ENCODE measurements at places on chromosomes 1 and 21. TPM values are rescaled to one million over a fixed set of nuclear protein-coding genes. Genes with fewer than 3 reads are reported as not detected.
A peak's percentile ranks its signal among the peaks of the same experiment; 100 is the strongest.

GRCh38 chr1:31769720-31770390, 5.7 kb upstream of the ADGRB2 start:
- DNase-seq: no peak

DNA sequence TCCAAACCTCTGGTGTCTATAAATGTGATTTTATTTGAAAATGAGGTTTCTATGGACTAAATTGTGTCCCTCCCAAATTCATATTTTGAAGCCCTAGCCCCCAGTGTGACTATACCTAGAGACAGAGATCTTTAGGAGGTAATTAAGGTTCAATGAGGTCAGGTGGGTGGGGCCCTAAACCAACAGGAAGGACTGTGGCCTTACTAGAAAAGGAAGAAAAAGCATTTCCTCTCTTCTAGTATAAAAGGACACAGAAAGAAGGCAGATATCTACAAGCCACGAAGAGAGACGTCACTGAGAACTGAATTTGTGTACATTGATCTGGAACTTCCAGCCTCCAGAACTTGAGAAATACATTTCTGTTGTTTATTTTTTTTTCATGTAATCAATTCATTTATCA, 123.1 kb upstream of the RUNX1 start:
- no peak for DNase-seq

DNA sequence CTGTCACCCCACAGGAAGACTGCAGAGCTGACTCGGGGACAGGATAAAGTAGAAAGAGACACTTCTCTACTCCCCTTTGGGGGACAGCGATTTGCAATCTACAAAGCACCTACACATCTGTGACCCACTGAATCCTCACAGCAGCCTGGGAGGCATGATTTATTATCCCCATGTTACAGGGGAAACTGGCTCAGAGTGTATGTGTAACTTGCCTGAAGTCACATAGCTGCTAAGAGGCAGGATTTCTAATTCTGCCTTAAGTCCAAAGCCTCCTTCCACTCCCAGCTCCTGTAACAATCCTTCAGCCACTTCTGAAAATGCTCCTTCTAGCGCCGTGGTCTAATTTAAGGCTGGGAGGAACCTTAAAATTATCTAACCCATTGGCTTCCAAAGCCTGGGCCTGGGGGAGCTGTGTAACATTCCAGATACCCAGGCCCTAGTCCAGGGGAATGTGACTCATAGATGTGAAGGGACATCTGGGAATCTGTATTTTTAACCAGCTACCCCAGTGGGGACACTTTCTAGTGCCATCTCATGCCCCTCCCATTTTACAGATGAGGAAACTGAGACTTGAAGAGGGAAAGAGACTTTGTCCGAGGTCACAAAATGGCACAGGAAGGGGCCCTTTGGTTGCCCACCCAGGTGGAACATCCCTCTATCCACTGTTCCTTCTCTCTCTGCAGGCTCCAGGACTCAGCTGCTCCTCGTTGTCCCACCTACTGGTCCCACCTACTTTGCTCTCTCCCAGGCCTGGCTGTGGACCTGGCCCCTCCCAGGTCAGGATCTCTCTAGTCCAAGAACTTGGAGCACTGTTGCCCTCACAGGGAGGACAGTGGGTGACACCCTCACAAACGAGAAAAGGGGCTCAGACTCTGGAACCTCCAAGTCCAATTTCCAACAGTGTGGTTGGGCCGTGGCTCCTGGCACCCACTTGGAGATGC, 48.9 kb downstream of the AHDC1 start:
- DNase-seq: no peak

DNA sequence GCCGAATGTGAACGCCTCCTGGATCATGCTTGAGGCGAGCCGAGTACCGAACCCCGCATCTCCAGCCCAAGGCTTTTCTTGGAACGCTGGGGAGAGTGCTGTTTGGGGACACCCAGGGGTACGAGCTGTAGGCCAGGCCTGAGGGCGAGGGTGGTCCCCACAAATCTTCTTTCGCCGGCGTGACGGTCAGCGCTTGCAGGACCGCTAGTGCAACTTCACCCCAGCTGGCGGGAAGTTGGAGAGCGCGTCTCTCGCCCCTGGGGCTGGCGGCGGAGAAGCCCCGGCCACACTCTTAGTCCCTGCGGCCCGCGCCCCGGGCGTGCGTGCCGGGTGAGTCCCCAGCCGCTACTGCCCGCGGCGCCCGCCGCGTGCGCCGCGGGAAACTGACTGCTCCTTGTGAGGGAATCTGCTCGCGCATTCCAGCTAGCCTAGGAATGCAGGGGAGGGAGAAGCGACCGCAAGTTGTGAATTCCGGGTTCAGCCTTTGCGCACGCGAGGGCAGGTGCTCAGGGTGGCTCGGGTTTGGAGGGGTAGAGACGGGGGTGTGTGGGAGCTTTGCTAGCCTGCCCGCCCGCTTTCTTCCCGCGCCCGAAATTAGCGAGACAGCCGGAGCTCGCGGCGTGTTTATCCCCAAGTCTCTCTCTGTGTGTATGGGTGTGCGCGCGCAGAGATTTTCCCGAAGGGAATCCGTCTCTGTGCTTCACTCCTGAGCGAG, 884 bp downstream of the LHX4 start:
- no peak for DNase-seq

DNA sequence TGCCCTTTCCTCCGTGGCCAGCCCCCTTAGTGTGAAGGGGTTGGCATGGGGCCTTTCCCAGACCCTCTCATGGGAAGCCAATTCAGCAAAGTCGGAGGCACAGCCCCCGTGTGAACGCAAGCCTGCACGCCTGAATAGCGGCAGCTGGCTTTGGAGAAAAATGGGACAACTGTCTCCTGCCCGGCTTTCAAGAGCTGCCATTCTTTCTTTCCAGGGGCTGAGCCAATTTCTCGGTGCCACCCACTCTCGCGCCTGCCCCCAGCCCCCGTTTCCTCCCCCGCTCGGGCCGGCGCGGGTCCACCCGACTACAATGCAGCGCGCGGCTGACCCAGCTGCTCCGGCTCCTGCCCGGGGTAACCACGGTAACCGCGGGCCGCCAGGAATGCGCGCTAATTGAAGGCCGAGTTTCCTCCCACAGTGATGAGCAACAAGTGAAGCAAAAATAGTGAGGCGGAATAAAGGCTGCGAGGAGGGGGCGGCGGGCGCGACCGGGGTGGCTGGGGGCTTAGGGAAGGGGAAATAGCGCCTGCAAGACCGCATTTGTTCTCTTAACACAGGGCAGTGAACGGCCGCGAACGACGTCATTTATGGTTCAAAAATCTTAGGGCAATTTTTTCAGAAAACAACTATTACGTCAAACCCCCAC, 27.8 kb downstream of the ILDR2 start:
- peak; percentile 54 for DNase-seq

DNA sequence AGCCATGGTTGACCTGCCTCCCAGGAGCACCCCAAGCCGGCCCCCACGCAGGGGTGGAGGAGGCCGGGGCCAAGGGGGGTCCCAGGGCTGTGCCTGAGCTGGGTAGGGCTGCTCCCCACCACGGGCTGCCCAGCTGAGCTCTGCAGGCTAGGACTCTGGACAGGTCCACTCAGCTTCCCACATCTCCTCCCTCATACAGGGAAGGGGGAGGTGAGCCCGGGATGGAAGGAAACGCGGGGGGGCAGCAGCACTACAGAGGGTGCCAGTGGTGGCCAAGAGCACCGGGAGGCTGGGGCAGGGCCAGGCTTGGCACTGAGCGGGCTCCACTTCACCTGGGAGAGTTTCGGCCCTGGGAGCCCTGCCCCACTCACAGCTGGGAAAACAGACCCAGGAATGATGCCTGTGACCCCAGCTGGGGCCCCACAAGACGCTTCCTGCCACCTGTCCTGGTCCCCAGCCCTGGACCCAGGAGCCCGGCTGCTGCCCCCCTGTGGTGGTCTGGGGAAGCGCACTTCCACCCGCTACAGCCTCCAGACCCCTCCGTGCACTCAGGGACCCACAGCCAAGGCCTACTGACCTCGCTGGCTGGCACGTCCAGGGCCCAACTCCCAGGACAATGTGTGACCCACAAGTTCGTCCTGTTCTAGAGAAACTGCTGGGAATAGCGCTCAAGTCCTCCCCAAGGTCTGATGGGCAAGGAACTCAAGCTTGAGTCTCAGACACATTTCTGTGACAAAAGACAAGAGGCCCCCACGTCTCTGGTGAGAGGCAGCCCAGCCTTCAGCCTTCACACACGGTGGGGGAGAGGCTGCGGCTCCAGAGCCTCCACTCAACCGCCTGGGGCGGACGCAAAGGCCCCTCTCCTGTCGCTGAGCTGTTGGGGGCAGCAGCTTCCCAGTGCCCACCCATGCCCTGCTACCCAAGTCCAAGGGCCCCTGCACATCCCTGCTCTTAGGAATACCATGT, 3.0 kb downstream of the AURKAIP1 start:
- DNase-seq: peak; percentile 71

DNA sequence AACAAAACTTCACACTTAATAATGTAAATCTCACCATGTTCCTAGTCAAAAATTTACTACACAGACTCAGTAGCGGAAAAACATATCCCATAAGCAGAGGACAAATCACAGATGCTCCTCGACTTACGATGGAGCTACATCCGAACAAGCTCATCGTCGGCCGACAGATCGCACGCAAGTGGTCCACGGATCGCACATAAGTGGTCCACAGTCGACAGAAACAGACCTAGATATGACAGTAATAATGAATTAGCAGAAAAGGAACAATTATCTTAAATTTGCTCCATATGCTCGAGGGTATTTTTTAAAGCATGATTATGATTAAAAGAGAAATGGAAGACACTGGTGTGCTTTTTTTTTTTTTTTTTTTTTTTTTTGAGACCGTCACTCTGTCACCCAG, 36.3 kb downstream of the WDR4 start:
- no peak for DNase-seq

- no peak for DNase-seq
Observed at GRCh38 chr1:788835-789234, 102.4 kb upstream of the OR4F16 start.

DNA sequence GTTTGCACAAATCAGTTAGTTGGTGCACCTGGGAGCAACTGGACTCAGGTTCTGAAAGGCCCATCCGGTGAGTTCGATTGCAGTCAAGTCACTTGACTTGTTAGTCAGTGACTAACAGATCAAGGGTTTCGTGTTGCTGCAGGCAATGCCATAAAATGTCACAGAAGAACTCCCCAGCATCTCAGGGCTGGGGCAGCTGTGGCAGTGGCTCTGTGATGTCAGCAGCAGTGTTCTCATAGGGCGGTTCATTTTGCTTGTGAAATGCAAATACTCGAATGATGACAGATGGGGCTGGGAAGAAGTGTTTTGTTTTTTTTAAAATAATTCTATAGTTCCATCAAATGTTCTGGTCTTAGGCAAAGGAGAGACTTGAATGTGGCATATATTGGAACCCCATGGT, 287.8 kb downstream of the LMX1A start:
- no peak for DNase-seq

GRCh38 chr1:93907718-93908117, 1.5 kb downstream of the GCLM start:
- peak; percentile 8 for DNase-seq

- DNase-seq: peak; percentile 7
Observed at GRCh38 chr1:243253926-243254232, 1.2 kb downstream of the CEP170 start.

GRCh38 chr1:62286786-62287224, 32.4 kb downstream of the KANK4 start:
- DNase-seq: peak; percentile 48

DNA sequence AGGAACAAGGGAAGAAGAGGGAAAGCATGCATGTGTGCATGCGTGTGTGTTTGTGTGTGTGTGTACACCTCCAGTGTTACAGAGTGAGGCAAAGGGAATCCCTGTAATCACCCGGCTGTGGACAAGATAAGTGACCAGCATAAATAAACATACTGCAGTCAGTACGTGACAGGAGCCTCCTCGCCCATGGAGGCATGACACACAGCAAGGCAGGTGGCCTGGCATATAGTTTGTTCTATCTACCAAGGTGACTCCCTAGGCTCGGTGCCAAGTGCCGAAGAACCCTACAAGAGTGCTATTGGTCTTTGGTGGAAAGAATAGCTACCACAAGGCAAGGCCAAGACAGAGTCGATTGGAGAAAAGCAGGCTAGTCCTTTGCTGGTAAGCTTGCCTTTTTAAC, 31.7 kb upstream of the HEATR1 start:
- DNase-seq: no peak

- DNase-seq: no peak
Observed at GRCh38 chr1:152398812-152399698, 15.0 kb downstream of the CRNN start.

- DNase-seq: no peak
Observed at GRCh38 chr1:18682375-18682774, 51.7 kb downstream of the PAX7 start.

DNA sequence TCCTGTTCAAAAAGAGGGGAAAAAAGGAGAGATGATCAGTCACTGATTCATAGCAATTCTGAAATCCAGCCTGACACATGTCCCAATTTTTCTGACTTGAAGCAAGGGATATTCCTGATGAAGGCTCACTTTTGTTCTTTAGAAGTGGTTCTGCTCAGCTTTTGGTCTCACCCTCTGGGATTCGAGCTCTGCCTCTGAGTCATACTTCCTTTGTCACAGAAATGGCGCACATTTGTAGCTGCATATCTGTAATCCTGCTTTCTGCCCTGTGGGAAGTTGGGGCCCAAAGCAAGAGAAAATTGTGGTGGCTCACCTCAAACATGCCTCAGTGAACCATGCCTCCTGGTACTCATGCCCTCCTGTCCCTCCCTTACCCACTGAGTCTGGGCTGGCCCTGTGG, 22.3 kb upstream of the FAM78B start:
- DNase-seq: no peak

GRCh38 chr1:7558041-7558461, 213.0 kb upstream of the VAMP3 start:
- DNase-seq: peak; percentile 26

The XCL1 gene
- total RNA-seq: not detected

The PRAMEF15 gene
- not detected for total RNA-seq

The KRTAP7-1 gene
- total RNA-seq: not detected

The ACAP3 gene
- total RNA-seq: 83.3 TPM

The XKR8 gene
- total RNA-seq: 3.4 TPM

The SLC45A1 gene
- total RNA-seq: 4.2 TPM

The RORC gene
- total RNA-seq: 0.18 TPM

The COL8A2 gene
- total RNA-seq: 1.2 TPM

The NMNAT2 gene
- total RNA-seq: 46.0 TPM

All from cerebellum (tissue), 4 donors.